CD8-positive, alpha-beta memory T cell (primary cell): ENCODE measurements at places on chromosomes 3 and 15. TPM values are rescaled to one million over a fixed set of nuclear protein-coding genes. Genes with fewer than 3 reads are reported as not detected.

Gene ATP13A3
- total RNA-seq: 165 TPM

Gene APOD
- 0.20 TPM for total RNA-seq

Gene HSPBAP1
- total RNA-seq: 10.2 TPM

Gene SYNM
- 2.4 TPM for total RNA-seq

Gene RNF111
- total RNA-seq: 24.8 TPM

Gene SLC26A6
- 28.6 TPM for total RNA-seq

Gene POLQ
- total RNA-seq: 12.4 TPM

Gene ARRDC4
- 0.31 TPM for total RNA-seq

Gene EOGT
- 19.7 TPM for total RNA-seq

Gene QTRT2
- total RNA-seq: 51.3 TPM

Gene TMOD2
- total RNA-seq: 8.6 TPM

Gene ATP2B2
- total RNA-seq: not detected

Gene SEC22C
- total RNA-seq: 52.6 TPM

Gene SLC6A11
- not detected for total RNA-seq

Gene TICRR
- total RNA-seq: 14.0 TPM

Gene SLC9A9
- total RNA-seq: 2.2 TPM

Gene FMN1
- total RNA-seq: 0.11 TPM

Gene THAP10
- 0.20 TPM for total RNA-seq

Gene CCR2
- 0.74 TPM for total RNA-seq

Gene LMCD1
- total RNA-seq: 2.0 TPM

Gene DUOXA2
- total RNA-seq: not detected

Gene NOX5
- not detected for total RNA-seq

Gene CATSPER2
- total RNA-seq: 0.77 TPM

Gene SPINK8
- total RNA-seq: not detected

Gene LDHAL6B
- total RNA-seq: not detected

Gene KY
- total RNA-seq: not detected

Gene PCBP4
- 9.7 TPM for total RNA-seq

Gene CCR1
- total RNA-seq: 1.5 TPM

Gene EPHA6
- not detected for total RNA-seq

Gene AADACL2
- not detected for total RNA-seq

Gene ROPN1
- not detected for total RNA-seq

Gene SLC22A14
- total RNA-seq: not detected

Gene CCR3
- not detected for total RNA-seq

Gene MUC13
- not detected for total RNA-seq

Gene SERPINI1
- total RNA-seq: 1.7 TPM

Gene TEX9
- total RNA-seq: 1.8 TPM

Gene CCDC13
- total RNA-seq: 0.42 TPM

Gene CSNK1G1
- 27.0 TPM for total RNA-seq

Gene EMC7
- 78.9 TPM for total RNA-seq

Gene GCSAM
- 4.8 TPM for total RNA-seq

Gene IL17RD
- total RNA-seq: 0.04 TPM

Gene SLCO2A1
- not detected for total RNA-seq

Gene MYRIP
- total RNA-seq: not detected

Gene SSR3
- 171 TPM for total RNA-seq

Gene HIGD2B
- total RNA-seq: 0.27 TPM

Gene B3GNT5
- total RNA-seq: 10.0 TPM

Gene PLA2G4E
- total RNA-seq: not detected

Gene TLR9
- 0.22 TPM for total RNA-seq

Gene HPS3
- 19.3 TPM for total RNA-seq

Gene NPAP1
- not detected for total RNA-seq

Gene TMIE
- total RNA-seq: 0.16 TPM
